ENCODE measurements at places on chromosomes 1 and 21.
A peak's percentile ranks its signal among the peaks of the same experiment; 100 is the strongest.

GRCh38 chr1:181318022-181318857, 165.1 kb upstream of the CACNA1E start:
- peak; percentile 2 for DNase-seq

GRCh38 chr1:18922319-18922726, 20.0 kb upstream of the ALDH4A1 start:
- DNase-seq, result no peak

DNA sequence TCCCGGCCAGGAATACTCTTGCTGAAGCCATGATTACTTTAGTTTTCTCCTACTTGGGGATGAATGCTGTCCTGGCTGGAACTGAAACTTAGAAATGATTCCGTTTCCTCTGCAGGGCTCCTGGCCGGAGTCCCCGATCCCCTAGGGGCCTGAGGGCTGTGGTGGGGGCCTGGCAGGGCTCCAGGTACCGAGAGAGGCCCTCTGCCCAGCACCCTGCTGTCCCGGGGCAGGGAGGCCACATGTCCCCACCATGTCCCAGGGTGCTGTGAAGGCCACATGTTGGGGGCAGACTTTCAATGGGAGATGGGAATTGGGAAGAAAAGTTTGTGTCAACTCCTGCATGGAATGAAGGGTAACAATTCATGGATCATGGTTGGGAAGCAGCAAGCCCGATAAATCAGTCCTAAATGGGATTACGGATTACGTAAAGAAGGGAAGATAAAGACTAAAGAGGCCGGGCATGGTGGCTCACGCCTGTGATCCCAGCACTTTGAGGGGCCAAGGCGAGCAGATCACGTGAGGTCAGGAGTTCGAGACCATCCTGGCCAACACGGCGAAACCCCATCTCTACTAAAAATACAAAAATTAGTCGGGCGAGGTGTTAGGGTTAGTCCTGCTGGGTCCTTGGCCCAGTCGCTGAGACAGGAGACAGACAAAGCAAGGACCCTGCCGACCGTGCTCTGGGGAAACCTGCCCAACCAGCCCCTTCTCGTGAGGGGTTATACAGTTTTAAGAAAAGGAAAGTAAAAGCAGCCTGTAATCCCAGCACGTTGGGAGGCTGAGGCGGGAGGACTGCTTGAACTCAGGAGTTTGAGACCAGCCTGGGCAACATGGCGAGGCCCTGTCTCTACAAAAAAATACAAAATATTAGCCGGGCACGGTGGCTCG, 37.6 kb downstream of the MORN1 start:
- no peak for DNase-seq

GRCh38 chr21:41701749-41702148, 65.1 kb downstream of the RIPK4 start:
- DNase-seq, result no peak

DNA sequence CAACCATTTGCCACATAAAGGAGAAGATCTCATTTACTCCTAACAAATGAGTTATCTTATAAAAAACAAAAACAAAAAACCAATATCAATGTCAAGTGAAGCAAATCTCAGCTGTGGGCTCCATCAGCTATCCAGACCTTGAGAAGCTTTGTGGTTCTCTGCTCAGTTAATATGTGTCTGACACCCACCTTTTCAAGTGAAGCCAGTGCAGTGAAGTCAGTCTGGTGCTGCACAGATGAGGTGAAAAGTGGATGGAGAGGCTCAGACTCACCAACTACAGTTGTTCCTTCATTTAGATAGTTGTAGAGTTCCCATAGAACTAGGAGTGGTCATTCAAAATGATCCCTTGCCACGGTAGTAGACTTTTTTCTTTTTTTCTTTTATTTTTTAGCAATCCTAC, 106.8 kb downstream of the NTNG1 start:
- DNase-seq, result no peak

DNA sequence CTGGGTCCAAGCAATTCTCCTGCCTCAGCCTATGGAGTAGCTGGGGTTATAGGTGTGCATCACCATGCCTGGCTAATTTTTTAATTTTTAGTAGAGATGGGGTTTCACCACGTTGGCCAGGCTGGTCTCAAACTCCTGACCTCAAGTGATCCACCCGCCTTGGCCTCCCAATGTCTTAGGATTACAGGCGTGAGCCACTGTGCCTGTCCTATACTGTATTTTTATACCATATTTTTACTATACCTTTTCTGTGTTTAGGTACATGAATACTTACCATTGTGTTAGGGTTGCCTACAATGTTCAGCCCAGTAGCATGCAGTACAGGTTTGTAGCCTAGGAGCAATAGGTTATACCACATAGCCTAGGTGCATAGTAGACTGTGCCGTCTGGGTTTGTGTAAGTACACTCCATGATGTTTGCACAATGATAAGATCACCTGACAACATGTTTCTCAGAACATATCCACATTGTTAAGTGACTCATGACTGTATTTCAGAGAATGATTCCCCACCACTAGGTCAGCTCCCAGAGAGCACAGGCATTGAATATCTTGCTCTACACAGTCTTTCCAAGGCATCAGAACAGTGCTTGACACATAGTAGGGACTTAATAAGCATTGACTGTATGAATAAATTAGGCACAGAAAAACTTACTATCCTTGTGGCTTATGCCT, 6.0 kb upstream of the CITED4 start:
- DNase-seq, result no peak

- DNase-seq, result no peak
Observed at GRCh38 chr1:97816927-97817326, 103.9 kb downstream of the DPYD start.

DNA sequence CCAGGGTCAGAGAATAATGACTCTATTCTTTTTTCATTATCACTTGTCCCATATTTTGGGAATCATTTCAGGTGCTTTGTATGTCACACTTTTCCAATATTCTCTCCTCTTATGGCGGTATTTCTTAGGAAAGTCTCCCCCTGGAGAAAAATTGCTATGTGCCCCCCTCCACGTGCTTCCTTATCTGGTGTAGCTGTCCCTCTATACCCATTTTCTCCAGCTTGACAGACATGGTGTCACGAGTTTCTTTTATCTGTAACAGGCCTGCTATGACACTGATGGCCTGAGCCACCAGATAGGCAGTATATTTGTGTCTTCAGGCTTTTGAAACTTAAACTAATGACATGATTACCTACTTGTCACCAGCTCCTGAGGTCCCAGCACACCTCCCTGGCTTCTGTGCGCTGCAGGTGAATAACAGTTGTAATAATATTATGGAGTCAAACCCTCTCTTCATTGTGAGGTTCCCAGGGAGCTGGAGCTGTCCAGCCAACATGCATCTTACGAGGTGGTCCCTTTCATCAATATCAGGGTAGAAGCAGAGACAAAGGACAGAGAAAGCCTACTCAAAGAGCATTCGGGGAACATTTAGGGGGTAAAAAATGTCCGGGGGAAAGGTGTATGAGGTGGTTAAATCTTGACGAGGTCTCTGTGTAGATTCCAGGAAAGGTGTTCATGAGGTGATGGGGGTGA, 71.2 kb upstream of the DUSP10 start:
- DNase-seq, result no peak

GRCh38 chr1:209768354-209768774, 12.5 kb downstream of the TRAF3IP3 start:
- DNase-seq, result peak; percentile 84

- no peak for DNase-seq
Observed at GRCh38 chr1:9877962-9878361, 32.1 kb downstream of the CTNNBIP1 start.

- no peak for DNase-seq
Observed at GRCh38 chr21:35024513-35024912, 24.6 kb downstream of the RUNX1 start.

DNA sequence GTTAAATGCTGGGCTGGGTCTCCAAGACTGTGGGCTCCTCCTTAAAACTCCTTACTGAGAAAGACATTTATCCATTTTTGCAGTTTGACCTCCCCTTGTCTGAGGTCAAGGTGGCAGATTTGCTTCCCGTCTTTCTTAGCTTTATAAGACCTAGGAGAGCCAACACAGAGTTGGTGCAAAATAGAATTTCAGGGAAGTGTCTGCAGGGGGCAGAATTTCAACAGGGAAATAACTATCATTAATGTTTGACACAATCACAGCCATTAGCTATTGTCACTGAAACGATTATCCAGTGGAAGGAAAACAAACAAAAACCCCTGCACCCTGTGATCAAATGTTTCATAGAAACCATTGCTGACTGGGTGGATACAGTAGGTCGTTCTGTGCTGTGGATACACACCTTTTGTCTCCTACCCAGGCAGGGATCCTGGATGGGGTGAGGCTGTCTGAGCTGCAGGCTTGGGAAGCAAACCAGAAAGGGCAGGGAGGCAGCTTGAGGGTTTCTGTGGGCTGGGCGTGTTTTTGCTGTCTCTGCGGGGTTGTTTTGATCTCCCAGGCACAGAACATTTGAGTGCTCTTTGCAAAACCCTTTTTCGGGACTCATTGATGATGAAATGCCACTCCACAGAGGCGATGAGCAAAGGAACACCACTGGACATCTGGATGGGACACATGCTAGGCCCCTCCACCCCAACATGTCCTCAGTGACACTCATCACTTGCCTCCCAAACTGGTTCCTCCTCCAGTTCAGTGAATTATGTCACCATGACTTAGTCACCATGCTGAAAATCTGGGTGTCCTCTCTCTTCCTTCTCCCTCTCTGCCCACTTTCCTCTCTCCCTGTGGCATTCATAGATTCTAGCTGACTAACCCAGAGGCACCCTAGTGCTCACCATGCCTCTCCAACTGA, 94.2 kb upstream of the SERBP1 start:
- no peak for DNase-seq

DNA sequence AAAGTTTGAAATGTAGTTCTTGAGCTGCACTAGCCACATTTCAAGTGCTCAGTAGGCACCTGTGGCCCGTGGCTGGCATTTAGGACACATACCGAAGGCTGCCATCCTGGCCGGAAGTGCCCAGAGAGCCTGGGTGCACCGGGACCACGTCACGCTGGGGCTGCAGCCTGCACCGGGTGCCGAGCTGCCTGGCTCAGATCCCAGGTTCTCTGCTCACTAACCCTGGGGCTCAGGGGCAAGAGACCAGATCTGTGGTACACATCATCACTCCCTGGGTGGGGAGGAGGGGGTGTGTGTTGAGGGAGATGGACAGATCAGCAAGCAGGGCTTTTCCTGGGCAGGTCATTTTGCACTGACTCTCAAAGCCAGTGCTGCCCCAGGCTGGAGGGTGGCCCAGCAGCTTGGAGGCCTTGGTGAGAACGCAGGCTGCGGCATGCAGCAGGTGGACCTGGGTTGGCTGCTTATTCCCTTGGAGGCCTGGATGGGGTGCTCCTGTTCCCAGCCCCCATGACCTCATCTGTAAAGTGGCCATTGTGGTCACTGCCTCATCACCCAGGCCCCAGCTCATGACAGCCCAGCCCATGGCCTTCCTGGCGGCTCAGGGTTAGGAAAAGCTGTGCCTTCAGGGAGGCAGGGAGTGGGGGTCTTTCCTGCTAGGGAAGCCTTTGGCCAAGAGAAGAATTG, 23.6 kb downstream of the TMEM201 start:
- no peak for DNase-seq
